Non-pigmented ciliary epithelial cell (primary cell): ENCODE measurements at places on chromosomes 1 and 21.

DNA sequence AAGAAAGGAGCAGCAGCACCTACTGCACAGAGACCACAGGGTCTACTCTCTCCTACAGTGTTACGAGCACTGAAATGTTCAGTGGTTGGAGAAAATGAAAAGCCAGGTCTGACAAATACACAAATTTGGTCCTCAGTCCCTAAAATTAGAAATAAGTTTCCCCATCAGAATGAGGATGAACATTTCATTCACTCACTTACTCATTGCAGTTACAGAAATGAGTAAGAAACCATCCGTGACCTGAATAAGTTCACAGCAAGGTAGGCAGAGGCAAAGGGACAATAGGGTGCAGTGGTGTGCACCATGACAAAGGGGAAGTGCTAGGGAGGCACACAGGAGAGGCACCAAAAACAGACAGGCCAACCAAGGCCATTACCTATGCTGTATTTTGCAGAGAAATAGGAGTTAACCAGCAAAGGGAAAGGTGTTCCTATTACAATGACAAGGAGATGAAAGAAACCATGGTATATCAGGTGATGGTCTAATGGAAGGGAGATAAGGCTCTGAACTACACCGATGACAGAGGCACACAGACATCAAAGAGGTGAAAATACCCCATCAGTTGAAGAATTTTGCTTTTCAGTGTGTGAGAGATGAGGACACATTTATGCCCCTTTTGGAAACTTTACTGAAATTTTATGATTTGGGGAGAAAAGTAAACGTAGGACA, 29.4 kb downstream of the VAV3 start:
- DNase-seq: no peak

- DNase-seq: no peak
These were observed 959 bp downstream of the CD58 start for GRCh38 chr1:116569776-116570357.

DNA sequence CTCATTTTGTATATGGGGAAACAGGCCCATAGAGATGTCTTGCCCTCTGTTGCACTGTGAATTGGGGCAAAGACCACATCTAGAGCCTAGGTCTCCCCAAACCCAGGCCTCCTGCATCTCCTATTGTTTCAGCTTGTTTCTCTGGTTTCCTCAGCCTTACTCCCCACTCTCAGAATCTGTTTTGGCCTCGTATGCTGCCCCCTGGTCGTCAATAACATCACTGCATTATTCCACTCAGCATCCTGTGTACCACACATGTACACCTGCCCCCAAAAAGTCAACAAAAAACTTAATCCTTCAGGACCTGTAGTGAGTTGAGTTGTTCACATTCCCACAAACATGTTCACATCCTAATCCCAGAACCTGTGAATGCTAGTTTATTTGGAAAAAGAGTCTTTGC, 184.8 kb downstream of the BRINP2 start:
- peak; percentile 1 for DNase-seq

GRCh38 chr1:13643017-13643416, 57.0 kb upstream of the PRDM2 start:
- no peak for DNase-seq

DNA sequence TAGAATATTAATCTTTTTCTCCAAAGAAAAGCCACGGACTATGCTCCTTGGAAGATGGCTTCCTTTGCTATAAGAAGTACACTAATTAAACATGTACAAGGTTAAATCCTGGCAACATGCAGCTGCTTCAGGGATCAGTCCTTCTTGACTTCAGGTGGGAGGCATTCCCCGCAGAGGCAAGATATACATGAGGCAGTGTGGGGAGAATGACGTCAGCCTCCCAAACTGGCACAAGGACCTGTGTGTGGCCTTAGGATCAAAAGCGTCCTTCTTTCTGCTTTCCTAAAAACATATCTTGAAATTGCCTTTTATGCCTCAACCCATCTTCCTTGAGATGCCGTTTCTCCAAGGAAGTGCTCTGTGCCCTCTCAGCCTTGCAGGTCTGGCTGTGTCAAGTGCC, 90.3 kb downstream of the WLS start:
- no peak for DNase-seq

- DNase-seq: peak; percentile 24
These were observed 25.9 kb upstream of the DNAJC11 start for GRCh38 chr1:6727535-6727934.

GRCh38 chr1:232951180-232951579, 769 bp downstream of the NTPCR start:
- no peak for DNase-seq

- no peak for DNase-seq
These were observed 385.8 kb downstream of the NTNG1 start for GRCh38 chr1:107526524-107527198.

DNA sequence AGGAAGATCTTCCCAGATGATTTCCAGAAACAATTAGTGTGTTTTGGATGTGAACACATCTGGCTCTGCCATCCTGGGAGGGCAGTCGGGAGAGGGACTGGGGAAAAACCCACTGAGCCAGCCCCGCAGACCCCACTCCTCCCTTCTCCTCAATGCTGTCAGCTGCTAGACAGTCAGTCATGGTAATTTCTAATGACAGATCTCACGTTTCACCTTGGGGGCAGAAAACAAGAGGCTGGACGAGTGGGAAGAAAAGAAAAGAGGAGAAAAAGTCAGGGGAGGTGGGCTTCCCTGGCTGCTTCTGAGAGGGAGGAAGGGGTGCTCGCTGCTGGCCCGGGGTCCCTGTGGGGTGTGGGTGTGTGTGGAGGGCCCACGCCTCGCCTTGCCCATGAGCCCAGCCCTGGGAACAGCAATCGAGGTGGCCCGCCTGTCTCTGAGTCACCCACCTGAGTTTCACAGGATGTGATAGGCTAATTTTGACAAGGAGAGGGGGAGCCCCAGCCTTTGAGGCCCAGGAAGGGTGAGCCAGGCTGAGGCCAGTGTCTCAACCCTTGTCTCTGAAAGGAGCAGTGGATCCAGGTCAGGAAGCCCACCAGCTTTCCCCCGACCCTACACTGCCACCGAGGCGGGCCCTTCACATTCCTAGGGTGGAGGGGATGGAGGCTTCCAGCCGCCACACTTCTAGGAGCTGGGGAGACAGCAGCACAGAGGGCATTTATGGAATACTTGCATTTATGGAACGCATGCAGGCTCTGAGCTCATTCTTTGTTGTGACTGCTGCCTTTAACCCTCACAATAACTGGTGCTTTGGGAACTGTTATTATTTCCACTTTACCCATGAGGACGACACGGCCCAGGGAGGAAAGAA, 49.1 kb upstream of the IFNLR1 start:
- DNase-seq: no peak

DNA sequence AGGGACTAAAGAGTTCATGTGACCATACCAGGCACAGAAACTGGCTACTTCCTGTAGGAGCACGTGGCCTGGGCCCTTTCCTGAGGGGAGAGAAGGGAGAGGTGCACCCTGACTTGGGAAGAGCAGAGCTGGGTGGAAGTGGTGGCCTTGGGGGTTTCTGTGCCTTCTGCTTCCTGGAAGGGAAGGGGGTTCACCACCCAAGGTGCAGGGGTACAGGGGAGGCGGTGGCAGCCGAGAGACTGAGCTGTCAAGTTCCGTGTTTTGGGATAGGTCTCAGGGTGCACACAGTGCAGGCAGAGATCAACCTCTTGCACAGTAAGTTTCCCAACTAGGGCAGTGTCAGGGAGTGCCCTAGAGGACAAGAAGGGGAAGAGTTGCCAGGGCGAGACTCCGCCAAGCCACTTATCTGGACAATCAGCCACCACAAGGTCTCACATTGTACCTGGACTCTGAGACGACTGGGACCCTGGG, 10.1 kb downstream of the HECTD3 start:
- no peak for DNase-seq

DNA sequence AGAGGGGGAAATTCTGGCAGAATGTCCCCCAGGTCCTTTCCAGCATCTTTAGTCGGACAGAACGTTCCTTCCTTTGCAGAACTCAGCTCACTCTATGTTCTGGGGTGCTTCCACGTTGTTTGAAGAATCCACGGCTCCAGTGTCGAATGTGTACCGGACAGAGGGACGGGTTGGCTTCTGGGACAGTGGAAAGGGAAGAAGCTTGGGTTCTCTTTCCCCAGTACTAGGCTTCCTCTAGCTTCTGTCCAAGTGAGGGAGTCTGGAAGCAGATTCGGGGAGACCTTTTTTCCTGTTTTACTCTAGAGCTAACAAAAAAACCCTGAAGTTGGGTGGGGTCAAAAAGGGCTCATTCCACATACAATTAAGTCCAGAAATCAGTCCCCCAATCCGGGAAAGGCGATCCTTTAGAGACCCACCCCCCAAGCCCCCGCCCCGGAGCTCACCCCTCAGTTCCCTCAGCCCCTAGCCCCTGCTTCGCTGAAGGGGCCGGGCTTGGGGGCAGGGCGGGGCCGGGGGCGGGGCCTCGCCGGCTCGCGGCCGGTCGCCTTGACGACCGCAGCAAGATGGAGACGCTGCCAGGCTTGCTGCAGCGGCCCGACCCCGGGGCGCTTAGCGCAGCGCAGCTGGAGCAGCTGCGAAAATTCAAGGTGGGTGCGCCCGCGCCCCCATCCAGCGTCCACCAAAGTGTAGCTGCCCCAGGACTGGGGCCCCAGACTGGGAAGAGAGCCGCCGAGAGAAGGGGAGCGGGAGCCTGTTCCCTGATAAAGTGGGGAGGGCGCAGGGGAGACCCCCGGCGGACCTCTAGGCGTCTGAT, at the start of gene RIIAD1:
Gene RIIAD1, plus strand, starts transcription at position 549 of the 814 bp plus-strand sequence. Its CDS starts 15 bp downstream, at position 564.
- no peak for DNase-seq

DNA sequence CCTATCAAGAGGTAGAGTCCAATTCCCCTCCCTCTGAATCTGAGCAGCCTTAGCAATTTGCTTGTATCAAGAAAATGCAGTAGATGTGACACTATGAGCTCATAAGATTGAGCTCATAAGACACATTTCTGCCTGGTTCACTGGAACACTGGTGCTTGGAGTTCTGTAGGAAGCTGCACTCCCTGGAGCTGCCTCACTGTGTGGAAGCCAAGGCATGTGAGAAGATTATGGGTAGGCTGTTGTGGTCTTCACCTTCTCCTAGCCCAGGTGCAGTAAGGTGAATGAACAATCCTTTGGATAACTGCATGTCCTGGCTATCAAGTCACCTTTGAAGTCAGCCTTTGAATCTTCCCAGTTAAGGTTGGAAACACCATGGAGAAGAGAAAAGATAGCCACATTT, 67.3 kb downstream of the PLPPR5 start:
- DNase-seq: no peak

DNA sequence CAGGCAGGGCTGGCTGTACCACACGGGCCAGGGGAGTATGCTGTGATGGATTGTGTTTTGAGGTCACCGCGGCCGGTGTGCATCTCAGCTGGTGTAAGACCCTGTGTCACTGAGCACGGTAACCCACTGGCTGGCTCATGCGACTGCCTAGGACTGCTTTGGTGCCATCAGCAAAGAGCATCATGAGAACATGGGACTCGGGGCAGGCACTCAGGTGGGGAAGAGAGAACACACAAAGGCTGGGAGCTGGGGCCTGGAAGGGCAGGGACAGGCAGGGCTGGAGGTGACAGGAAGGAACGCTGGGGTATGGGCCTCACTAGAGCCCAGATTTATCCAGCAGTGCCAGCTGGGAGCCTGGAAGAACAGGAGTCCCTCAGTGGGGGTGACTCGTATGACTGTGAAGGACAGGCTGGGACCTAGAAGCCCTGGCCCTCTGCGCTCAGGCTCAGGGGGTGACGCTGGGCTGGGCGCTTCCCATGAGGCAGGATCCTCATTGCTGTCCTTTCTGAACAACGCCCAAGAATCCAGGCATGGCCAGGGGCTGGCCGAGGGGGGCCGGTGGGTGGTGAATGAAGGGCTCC, 210.4 kb upstream of the VAMP3 start:
- no peak for DNase-seq

DNA sequence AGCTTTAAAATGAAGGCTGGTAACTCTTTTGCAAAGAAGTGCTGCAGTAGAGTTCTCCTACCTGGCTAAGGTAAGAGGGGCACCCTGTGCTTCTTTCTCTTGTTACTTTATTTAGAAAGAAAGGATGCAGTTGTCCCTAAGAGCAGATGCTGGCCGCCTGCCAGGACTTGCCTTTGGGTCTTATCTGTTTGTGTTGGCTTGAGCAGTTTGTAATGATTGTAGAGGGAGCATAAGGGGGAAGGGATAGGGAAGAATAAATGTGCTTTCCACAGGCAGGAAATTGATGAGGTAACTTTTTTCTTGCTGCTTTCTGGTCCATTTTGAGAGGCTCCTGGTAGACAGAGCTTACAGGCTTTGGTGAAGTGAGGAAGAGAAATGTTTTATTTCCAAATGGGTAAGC, 229.6 kb downstream of the HHAT start:
- no peak for DNase-seq

DNA sequence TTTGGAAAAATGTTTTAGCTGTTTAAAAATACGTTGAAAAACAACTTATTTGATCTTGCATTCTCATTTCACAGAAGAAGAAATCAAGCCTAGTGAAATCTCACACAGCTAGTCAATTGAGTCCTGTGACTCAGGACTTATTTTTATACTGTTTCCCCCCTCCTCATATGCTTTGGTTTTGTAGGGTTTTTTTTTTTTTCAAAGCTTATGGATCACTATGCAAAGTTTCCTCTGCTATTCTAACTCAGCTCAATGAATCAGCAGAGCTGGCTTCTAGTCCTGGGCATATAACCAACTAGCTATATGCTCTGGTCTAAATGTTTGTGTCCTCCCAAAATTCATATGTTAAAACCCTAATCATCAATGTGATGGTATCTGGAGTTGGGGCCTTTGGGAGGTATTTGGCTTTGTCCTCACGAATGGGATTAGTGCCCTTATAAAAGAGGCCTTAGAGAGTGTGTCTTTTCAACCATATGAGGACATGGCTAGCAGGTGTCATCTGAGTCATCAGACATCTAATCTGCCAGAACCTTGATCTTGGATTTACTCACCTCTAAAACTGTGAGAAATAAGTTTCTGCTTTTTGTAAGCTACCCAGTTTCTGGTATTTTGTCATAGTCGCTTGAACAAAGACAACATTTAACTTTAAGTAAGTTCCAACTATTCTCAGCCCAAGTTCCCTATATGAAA, 317.2 kb upstream of the C1orf87 start:
- no peak for DNase-seq

GRCh38 chr1:230282157-230282556, 144.0 kb downstream of the PGBD5 start:
- DNase-seq: no peak

DNA sequence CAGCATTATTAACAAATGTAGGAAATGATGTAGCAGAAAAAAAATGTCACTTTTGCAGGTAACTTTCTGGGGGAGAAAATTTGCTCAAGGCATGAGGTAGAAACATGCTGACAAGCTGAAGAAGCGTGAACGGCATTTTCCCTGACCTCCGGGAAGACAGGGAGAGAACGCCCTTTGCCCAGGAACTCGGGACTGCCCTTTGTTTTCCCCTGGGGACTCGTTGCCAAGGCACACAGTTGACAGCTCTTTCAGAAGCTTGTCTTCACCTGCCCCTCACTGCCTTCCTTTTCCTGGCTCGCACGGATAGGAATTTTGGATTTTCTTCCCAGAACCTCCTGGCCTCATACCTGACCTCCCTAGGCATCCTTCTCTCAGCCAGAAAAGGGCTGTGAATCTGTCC, 52.7 kb upstream of the COA6 start:
- no peak for DNase-seq
